ENCODE measurements at places on chromosomes 16 and 17. TPM values are rescaled to one million over a fixed set of nuclear protein-coding genes. Genes with fewer than 3 reads are reported as not detected.

GRCh38 chr16:77998350-77999023 lies 23.9 kb upstream of the CLEC3A start:
- DNase-seq, result no peak

- DNase-seq, result no peak
These were observed 31.9 kb downstream of the TENT4B start for GRCh38 chr16:50185005-50185505.

- DNase-seq, result no peak
These were observed 29.8 kb downstream of the NXN start for GRCh38 chr17:949623-950303.

- no peak for DNase-seq
These were observed 88.2 kb downstream of the TBC1D16 start for GRCh38 chr17:79947351-79948031.

DNA sequence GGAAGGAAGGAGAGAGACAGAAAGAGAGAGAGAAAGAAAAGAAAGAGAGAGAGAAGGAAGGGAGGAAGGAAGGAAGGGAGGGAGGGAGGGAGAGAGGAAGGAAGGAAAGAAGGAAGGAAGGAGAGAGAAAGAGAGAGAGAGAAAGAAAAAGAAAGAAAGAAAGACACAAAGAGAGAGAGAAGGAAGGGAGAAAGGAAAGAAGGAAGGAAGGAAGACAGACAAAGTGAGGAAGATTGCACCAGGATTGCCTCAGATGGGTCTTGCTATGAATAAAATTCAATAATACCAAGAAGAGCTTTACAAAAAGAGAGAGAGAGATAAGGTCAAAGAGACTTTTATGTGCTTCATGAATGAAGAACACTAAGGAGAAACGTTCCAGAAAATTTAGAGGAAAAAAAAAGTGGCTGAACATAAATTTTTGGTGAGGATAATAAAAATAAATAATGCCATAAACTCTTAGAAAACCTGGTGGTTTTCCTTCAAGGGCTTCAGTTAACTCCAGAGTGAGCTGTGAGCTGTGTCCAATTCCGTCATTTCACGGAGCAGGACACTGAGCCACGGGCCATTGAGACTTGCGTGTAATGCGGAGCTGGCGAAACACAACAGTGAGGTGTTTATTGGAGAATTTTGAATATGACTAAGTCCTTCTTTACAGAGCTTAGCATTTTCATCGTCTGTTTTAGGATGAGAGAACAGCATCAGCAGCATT lies 72.7 kb upstream of the TNRC6C start:
- no peak for DNase-seq

- DNase-seq, result peak; percentile 99
These were observed at the start of gene TAOK2 for GRCh38 chr16:29973384-29974246. Gene TAOK2 (plus strand): TSS chr16:29973868. CDS start chr16:29977773, 3,905 bp downstream.

DNA sequence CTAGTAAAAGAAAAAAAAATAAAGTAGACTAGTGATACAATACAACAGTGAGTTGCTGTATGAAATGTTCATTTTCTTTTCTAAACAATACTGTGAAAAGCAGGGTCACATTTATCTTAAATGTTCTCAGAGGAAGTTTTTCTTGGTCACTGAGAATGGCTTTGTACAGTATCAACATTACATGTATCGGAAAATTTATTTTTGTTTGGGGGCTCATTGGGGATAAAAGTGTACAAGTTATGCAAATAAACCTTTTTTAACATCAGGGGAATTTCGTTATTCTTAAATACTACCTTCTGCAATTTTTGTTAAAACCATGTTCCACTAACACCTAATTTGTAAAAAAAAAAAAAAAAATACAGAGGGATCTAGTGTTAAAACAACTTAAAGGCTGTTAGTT lies 8.7 kb upstream of the ZNF594 start:
- no peak for DNase-seq

DNA sequence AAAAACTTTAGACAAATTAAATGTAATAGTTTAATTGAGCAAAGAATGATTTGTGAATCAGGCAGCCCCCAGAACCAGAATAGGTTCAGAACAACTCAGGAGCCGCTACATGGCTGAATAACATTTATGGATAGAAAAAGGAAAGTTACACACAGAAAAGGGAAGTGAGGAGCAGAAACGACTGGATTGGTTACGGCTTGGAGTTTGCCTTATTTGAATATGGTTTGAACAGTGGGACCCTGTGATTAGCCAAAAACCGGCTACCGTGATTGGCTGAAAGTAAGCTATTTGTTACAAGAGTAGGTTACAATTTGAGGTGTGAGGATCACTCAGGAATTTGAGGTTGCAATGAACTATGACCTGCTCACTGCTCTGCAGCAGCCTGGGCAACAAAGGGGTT lies 1139.8 kb downstream of the CDH11 start:
- DNase-seq, result no peak

DNA sequence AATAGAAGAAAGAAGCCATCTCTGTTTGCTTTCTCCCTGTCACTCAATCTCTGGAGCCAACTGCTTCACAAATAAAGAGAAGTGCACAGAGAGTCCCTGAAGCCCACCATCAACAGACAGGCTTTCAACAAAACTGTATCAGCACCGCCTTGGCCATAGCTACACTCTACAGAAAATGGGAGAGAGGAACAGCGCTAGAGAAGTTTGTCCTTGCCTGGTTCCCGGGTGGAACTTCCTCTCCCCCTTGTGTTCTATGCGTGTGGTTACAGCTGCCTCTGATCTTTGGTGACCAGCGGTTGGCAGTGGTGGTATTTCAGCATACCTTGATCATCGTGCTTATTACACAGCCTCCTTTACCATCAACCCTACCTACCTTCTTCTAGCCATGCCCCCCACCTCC lies 91.4 kb upstream of the CCL2 start:
- DNase-seq, result no peak

DNA sequence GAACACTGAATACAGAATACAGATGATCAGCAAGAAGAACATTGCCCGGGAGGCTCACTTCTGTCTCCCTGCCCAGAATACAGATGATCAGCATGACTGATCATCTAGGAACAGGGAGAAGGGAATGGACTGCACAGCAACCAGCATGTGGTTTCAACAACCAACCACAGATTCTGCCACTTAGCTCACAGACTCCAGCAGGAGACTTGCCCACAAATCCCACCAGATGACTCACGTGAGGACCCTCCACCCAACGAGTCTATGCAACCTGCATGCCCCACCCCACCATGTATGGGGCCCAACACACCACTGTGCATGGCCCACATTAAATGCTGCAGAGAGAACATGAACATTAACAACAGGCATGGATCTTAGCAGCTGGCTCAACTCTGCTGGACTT lies 36.1 kb upstream of the ALOX12 start:
- no peak for DNase-seq

GRCh38 chr16:81863630-81864352 lies 84.7 kb downstream of the PLCG2 start:
- DNase-seq, result no peak

- DNase-seq, result no peak
These were observed 19.7 kb downstream of the PHAF1 start for GRCh38 chr16:67129422-67129821.

DNA sequence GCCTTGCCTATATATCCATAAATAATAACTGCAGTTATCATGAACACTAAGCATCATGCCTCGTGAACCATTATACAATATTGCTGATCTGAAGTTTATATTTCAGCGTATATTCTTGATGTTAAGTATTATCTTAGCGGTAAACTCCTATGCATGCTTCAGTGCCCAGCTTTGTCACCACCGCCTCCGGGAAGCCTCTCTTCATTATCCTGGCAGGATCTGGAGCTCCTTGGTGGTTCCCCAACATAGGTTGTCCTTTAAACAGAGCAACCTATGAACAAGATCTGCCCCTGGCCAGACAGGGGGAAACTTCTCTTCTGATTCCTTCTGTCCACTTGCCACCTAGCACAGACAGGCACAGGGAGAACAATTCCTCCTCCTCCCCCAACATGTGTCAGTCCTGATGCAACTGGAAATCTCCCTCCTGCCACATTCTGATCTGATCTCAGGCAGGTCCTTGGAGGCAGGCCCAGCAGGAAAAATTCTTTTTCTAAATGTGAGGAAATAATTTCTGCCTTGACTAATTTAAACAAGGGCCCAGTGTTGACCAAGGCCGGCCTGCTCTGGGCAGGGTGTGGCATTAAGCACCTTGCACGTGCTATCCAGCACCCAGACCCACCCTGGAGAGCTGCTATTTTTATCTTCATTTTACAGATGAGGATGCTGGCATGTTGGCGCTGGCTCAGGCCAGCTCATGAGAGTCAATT lies 22.4 kb downstream of the SPNS2 start:
- DNase-seq, result no peak

DNA sequence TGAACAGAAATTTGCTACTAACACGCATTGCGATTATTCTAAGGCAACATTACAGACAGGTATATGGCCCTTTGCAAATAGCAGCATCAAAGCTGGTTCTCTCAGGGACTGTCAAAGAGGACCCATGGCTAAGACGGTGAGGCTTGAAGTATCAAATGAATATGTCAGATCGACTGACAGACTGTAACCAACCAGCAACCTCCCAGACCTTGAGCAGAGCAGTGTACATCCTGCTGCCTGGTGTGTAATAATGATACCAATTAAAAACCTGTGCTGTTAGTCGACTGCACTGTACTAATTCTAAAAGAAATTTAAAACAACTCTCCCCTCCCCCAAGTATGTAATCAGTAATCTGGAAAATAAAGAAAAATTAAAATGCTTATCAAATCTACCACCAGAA lies 35.9 kb upstream of the GHDC start:
- DNase-seq, result no peak

- no peak for DNase-seq
These were observed 65.0 kb downstream of the TBC1D16 start for GRCh38 chr17:79970576-79971068.

DNA sequence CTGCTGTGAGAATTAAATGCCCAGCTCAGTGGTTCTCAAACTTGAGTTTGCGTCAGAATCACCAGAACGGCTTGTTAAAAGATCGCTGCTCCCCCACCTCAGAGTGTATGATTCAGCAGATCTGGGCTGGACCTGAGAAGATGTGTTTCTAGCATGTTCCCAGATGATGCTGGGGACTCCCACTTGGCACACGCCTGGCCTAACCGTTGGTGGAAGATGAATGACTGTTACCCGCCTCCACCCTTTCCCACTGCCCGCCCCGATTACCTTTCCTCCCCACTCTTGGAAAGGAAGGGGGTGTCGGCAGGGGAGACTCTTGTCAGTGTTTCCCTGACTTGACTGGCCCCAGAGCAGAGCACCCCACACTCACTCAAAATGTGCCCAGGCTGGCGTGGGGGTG lies 29.3 kb upstream of the ABCC3 start:
- DNase-seq, result no peak

GRCh38 chr16:85682516-85682915 lies 6.2 kb downstream of the GINS2 start:
- no peak for DNase-seq

GRCh38 chr16:371515-372301 lies 1.4 kb upstream of the MRPL28 start:
- DNase-seq, result no peak

DNA sequence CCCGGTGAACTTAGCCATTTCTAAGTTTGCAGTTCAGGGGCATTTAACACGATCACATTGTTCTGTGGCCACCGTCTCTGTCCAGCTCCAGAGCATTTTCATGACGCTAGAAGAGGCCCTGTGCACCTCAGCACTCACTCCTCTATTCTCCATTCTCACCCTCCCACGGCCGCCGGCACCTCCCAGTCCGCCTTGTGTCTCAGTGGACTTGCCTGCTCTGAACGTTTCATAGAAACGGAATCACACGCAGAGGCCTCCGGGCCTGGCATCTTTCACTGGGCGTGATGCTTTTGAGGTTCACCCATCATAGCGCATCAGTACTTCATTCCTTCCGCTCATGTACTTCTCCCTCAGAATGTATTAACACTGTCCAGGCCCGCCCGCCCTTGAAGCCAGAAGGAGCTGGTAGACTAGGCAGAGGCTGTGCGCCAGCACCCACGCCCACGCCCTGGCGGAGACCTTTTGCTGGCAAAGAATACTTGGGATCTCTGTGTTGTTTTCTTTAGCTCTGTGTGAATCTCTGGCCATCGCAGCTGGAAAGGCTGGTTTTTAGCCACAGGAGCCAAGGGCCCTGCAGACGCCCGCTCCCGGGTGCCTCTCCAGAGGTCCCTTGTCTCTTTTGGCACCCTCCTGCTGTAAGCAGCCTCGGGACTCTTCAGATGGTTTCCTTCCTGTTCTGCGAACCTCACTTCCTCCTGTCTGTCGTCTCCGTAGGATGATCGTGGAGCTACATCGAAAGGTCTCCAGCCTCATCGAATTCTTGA lies 23.4 kb upstream of the JPT2 start:
- no peak for DNase-seq

DNA sequence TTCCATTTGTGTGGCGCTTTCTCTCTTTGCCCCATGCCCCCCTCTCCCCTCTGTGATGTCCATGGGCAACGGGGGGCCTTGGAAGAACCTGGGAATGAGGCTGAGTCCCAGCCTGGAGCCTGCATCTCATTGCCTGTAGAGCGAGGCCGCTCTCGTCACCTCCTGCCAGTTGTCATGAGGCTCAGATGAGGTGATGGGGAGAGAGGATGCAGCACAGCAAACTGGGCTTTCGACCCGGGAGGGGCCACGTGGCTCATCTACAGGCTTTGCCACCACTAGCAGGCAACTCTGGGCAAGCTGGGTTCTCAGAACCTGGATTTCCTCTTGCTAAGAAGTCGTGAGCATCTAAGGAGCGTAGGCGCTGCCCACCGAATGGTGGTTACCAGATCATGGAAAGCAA lies 31.9 kb upstream of the CREBBP start:
- no peak for DNase-seq

GRCh38 chr17:15380446-15380845 lies 39.0 kb upstream of the TEKT3 start:
- DNase-seq, result no peak

DNA sequence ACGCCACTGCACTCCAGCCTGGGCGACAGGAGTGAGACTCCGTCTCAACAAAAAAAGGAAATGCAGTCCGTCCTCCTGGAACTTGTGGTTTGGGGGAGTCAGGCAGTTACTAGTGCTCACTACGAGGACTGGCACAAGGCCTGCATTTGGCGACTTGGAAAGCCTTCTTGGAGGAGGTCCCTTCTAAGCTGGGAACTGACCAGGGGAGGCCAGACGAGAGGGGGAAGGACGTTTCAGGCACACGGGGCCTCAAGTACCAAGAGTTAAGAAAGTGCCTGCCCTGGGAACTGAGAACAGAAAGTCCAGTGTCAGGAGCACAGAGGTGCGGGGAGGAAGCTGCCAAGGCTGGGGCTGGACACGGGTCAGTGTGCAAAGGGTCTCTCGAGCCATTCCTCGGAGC lies 89.9 kb downstream of the ABR start:
- DNase-seq, result no peak

DNA sequence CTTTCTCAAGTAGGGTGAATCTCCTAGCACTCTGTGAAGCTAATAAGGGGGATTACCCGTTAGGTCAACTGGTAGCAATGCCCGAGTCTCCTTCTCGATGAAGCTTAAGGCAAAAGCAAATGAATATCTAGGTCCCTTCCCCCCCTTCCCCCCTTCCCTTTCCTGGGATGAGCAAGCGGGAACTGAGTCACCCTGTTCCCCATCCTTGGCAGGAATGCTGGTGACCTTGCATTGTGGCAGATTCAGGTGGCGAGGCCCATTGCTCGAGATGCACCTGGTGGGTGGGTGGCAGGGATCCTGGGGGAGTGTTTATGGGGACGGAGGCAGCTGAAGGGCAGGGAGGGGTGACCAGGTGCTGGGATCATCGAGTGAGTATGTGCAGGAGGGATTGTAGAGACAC lies 7.1 kb downstream of the NXPH3 start:
- no peak for DNase-seq

Gene CRHR1
- 4.2 TPM for total RNA-seq

Gene SLC4A1
- total RNA-seq, result not detected

Gene C16orf78
- not detected for total RNA-seq

Gene KRTAP4-4
- not detected for total RNA-seq

Gene KRTAP4-1
- total RNA-seq, result not detected

Gene CHRNE
- 0.98 TPM for total RNA-seq

Gene NPIPB9
- not detected for total RNA-seq

Gene CD300E
- 0.98 TPM for total RNA-seq

Gene ABCA6
- 73.2 TPM for total RNA-seq

Gene RASL10B
- total RNA-seq, result 9.1 TPM
